Stimulated activated CD4-positive, alpha-beta T cell treated with anti-CD3 and anti-CD28 coated beads, Interleukin-12 subunit alpha, Interleukin-12 subunit beta, amount 100 ng/mL, for 24 hours (primary cell): ENCODE measurements at places on chromosomes 3 and 15.

DNA sequence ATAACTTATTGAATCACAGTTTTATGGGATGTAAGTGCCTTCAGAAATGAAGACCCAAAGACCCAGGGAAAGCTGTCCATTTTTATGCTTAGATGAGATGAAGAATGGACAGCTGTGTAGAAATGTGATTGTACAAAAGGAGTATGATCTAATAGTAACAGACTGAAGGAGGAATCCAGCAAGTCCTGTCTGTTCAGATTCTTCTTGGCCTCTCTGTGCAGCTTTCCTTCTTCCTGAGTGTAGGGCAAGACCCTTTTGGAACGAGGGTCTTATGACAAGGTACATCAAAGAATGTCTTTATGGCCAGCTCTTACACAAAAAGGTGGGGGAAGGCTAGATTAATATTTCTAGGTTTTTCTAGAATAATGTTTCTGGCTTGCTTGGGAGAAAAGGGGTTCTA, 1.4 kb upstream of the KIF23 start:
- no peak for DNase-seq

DNA sequence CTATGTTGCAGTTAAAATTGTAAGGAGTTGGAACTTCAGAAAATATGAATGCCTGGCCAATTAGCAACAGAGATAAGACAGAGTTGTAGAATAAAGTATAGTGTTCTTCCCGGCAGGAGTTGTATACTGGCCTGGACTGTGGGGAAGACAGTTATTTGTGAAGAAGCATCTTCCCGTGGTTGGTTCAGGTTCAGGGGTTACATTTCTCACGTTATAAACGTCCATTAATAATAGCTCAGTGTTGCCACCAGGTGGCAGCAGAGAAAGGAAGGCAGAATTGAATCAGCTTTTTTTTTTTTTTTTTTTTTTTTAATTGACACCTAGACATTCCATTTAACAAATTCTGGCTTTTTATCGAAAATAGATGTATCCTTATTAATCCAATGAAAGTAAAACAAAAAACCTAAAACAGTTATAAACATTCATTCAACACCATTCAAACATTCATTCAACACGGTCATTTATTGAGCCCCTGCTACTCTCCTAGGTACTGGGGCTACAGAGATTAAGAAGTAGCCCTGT, 66.4 kb upstream of the NR2E3 start:
- peak; percentile 21 for DNase-seq

DNA sequence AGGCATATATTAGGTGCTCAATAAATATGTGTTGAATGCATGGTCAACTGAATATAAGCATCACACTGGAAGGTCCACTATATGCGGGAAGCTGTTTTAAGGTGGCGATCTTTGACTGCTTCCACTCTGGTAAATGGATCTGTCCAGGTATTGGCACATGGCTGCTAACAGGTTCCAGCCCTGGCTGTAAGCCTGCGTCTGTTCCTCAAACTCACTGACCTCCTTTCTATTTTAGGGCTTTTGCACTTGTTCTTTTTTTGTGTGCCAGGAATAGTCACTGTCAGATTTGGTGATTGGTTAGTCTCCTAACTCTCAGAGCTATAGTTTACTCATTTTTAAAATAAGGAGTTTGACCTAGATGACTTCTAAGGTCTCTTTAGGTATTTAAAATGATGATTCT, 46.2 kb downstream of the ADAMTSL3 start:
- DNase-seq, result no peak

GRCh38 chr3:161388855-161389254, 17.5 kb upstream of the SPTSSB start:
- DNase-seq, result no peak

DNA sequence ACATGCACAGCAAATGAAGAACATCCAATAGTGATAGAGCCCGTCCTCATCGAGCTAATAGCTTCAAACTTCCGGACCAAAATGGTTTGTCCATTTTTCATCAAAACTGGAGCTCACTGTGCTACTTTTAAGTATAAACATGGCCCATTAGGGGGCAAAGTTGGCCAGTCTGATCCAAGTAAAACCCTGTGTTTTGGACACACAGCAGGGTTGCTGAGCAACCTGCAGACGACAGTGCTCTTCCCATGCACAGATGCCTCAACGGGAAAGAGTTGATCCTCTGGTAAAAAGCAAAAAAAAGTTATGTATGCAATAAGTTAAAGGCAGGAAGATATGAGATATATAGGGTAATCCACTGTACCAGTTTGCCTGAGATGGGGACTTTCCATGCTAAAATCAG, 244.0 kb upstream of the THBS1 start:
- no peak for DNase-seq

DNA sequence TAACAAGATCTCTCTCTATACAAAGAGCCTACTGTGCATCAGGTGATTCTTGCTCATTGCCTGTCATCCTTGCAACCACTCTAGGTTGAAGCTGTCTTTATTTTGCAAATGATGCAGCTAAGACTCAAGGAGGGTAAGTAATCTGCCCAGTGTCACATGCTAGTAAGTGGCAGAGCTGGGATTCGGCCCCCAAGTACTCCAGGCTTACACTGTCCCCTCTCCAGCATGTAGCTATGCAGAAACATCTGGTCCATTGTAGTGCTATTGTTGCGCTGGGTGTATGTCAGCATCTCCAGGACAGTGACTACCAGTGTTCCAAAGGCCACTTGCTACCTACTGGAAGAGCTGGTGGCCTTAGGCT, 248.9 kb downstream of the SLCO3A1 start:
- DNase-seq, result no peak

DNA sequence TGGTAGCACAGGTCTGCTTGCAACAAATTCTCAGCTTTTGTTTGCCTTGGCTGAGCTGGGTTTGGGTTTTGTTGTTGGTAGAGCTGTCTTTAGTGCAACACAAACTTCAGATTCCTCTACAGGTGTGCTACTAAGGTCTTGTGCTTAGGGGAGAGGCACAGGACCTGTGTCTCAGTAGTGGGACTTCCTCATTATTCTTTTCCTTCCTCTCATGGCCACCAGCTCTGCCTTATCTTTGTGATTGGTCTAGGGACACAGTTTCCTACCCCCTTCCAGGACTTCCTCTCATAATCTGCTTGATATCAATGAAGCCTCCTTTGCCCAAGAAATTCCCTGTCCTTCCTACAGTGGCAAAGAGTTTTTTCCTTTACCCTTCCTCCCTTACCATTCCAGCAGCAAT, 24.9 kb upstream of the DNAAF4 start:
- no peak for DNase-seq
